COLO829 (cell line): ENCODE measurements at places on chromosomes 4 and X.

GRCh38 chr4:73684097-73684496 lies 56.3 kb upstream of the CXCL8 start:
- no peak for DNase-seq

DNA sequence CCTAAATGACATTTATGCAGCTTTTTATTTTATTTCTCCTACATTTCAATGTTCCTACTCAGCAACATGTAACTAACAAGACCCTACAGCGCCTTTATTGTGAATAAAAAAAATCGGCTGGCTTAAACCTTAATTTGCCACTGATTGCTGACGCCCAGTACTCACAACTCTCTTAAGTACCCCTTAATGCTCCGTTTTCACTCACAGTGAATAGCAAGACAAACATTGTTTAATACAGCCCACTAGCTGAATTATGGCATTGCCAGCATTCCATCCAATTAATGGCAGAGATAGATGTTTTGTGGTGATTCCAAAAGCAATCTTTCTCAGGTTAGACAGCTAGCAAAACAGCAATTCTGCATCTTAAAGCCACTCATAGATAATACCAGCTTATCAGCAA lies 61.1 kb downstream of the PPARGC1A start:
- DNase-seq: no peak

GRCh38 chr4:93080316-93080715 lies 748.2 kb upstream of the ATOH1 start:
- no peak for DNase-seq

- no peak for DNase-seq
Measured at GRCh38 chr4:8748236-8748575, 123.4 kb downstream of the HMX1 start.

GRCh38 chrX:42273387-42273786 lies 350.0 kb upstream of the CASK start:
- no peak for DNase-seq
